ENCODE measurements at places on chromosomes 1 and 21.

GRCh38 chr1:232468249-232468648 is 161.7 kb downstream of the SIPA1L2 start:
- no peak for DNase-seq

GRCh38 chr1:100134872-100135271 is 1.9 kb downstream of the TRMT13 start:
- DNase-seq: no peak

DNA sequence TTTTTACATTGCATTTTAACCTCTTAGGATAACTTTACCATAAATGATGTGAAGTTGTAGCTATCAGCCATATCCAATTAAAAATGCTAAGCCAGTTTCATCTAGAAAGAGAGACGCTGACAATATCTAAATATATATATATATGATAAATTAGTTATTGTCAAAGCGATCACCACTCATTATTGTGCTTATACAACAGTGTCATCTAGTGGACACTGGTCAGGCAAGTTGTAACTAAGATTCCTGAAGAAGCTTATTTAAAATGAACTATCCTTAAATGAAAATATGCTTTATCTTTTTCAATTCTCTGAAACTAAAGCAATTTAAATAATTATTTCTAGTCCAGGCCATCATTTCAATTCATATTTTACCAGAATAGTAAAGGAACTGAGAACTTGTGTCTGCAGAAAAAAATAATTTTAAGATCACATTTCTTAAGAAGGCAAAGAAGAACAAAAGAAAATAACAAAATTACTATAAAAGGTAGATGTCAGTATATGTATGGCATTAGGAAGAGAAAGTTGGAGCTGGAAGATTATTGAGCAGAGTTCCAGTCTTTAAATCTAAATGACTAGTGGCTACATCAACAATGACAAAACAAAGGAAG is 193.3 kb upstream of the SNX7 start:
- DNase-seq: peak; percentile 66

GRCh38 chr1:69167876-69168275 is 399.8 kb upstream of the LRRC7 start:
- DNase-seq: no peak

GRCh38 chr1:69921486-69921885 is 283.9 kb downstream of the LRRC40 start:
- DNase-seq: no peak

DNA sequence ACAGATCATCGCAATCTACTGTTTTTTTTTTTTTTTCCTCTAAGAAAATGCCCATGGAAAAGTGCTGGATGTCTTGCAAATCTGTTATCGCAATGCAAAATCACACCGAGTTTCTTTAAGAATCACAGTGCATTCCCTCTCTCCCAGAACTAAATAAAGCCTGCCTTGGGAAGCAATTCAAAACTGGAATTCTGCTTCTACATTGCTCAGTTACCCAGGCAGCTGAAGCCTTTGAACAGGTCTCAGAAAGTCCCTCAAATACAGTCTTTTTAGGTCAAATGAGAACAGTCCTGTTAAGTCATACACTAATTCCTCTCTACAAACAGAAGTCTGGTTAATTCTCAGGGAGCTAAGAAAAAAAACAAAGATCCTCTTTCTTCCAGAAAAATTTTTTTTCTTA is 46.3 kb downstream of the SLC30A10 start:
- no peak for DNase-seq

GRCh38 chr1:81446000-81446669 is 354.6 kb upstream of the ADGRL2 start:
- no peak for DNase-seq

GRCh38 chr1:206774093-206774492 is 1.8 kb upstream of the IL10 start:
- no peak for DNase-seq

DNA sequence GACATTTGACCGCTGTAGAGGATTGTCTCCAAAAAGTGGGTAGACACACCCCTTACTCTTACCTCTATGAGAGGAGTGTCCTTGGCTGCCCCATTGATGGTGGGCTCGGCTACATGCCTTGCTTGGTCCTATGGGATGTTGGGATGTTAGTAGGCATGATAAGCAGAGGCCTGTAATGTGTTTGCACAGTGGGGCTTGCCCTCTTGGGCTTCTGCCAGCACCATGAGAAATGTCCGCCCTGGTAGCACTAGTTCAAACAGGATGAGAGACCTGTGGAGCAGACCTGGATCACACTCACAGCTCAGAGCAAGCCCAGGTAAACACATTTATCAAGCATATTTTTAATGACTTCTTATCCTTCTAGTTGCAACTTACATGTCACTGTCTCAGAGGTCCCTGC is 54.2 kb downstream of the SH3GLB1 start:
- no peak for DNase-seq

GRCh38 chr1:63073309-63074306 is 248.8 kb upstream of the FOXD3 start:
- no peak for DNase-seq

DNA sequence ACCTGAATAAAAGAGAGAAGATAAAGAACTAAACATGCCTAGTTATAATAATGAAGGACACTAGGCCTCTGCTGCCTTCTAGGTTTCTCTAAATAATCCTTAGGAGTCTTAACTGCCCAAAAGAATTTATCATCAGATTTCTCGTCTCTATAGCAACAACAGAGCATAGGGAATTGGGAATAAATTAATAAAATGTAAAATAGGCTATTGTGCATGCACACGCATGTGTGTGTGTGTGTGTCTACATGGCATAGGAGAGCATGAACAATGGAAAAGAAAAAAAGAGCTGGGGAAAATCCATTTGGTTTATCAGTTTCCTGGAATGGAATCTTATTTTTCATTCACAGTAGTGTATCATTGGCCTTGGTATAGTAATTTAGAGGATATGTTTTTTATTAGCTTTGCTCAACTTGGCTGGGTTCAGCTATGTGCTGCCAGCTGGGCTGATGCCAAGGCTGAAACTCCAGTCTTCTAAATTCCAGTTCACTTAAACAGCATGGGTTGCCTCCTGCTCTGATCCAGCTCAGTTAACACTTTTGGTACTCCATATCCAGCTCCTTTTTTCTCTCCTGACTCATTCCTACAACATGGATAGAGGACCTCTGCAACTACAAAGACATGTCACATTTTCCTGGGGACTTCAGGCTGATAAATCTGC is 80.6 kb upstream of the SLFNL1 start:
- peak; percentile 63 for DNase-seq

GRCh38 chr1:212142883-212143530 is 107.5 kb downstream of the DTL start:
- DNase-seq: no peak

DNA sequence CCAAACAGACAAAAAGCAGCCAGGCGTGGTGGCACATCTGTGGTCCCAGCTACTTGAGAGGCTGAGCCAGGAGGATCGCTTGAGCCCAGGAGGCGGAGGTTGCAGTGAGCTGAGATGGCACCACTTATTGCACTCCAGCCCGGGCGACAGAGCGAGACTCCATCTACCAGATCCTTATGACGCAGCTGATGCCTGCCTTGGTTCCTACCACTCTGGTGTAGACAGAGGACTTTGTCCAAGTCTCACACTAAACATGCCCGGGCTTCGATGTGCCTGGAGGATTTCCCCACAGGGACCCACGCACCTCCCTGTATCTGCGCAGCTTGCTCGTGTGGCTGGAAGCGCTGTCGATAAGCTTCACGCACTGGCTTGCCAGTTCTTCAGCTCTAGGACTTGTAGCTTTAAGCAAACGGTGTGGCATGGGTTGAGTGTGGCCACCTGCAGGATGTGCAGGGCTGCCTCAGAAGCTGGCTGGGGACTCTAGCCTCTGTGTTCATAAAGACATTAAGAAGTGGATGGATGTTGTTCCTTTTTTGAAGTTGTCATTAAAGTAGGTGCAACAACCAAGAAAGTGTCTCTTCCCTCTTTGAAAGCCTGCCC is 4.8 kb downstream of the TPRG1L start:
- DNase-seq: no peak

- no peak for DNase-seq
These were observed 4.6 kb upstream of the SRSF4 start for GRCh38 chr1:29186252-29186651.

- DNase-seq: no peak
These were observed 4.1 kb downstream of the PPT1 start for GRCh38 chr1:40092706-40093639.

- DNase-seq: peak; percentile 83
These were observed 78.7 kb downstream of the PBX1 start for GRCh38 chr1:164637461-164638375.

DNA sequence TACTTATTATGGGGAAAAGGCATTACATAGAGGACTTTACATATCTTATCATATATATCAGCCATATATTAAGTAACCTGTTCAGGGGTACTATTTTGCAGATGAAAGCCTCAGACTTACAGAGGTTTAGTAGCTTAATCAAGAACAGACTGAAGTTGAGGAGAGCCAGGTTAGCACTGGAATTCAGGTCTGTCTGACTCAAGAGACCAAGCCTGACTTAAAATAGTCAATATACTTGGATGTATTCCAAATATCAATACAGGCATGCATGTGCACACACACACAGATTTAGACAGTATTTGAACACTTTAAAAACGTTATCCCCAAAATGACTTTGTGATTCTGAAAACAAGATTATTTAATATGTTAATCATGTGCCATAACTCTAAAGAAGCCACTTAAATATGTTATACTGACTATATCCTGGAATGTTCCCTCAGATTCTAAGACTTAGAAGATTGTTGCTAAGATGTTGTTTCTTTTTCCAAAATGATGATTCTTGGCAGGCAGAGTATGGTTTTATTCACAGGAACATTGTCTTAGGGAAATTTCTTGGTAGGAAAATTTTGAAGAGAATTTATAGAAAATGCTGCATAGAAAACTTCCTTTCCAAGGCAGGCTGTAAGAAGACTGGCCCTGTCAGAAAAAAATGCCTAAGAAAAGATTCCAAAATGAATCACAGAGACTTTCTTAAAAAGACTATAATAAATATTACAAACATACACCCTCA is 61.6 kb downstream of the ADAMTS1 start:
- DNase-seq: no peak

- DNase-seq: no peak
These were observed 301.3 kb downstream of the SIPA1L2 start for GRCh38 chr1:232328486-232329102.

- no peak for DNase-seq
These were observed 28.9 kb upstream of the BTG2 start for GRCh38 chr1:203276408-203276807.

- DNase-seq: no peak
These were observed 10.3 kb downstream of the TTC34 start for GRCh38 chr1:2791027-2791760.

DNA sequence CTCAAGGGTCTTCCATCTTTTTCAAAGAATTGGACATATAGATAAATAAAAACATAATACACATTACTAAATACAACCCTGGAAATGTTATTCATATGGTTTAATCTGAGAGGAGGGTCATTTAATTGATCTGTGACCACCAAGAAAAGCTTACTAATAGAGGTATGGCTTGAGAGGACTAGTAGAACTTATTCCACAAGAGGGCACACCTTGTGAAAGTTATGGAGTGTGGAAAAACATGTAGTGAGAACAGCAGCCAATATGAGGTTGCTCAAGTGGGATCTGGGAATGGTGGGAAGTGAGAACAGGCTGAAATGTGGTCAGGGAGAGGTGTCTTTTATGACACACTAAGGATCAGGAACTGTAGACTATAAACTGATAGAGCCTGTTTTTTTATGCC is 973.5 kb upstream of the B3GALT2 start:
- DNase-seq: peak; percentile 20

GRCh38 chr1:5575396-5575940 is 416.8 kb downstream of the NPHP4 start:
- DNase-seq: no peak

GRCh38 chr1:172003766-172004530 is 162.7 kb downstream of the DNM3 start:
- no peak for DNase-seq

DNA sequence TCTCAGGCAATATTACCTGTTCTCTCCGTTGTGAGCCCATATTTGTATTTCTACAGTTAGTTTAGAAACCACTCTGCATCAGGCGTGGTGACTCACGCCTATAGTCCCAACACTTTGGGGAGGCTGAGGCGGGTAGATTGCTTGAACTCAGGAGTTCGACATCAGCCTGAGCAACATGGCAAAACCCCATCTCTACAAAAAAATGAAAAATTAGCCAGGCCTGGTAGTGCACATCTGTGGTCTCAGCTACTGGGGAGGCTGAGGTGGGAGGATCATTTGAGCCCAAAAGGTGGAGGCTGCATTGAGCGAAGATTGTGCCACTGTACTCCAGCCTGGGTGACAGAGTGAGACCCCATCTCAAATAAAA is 19.7 kb upstream of the ID3 start:
- DNase-seq: no peak

- peak; percentile 82 for DNase-seq
These were observed 7.0 kb downstream of the FBLIM1 start for GRCh38 chr1:15765495-15766194.

DNA sequence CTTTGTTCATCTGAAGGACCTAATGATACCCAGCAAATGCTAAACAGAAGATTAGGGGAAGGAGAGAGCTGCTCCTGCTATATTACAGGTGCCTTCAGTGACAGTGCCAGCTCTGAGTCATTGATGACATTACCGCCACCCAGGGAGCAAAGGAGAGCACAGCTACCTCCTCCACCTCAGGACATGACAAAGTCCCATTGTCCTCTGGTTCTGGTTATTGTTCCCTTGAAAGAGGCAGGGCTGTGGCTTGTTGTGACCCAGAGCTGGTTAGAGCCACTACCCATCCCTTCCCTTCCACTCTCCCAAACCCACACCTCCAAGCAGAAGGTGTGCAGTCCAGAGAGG is 363.5 kb upstream of the DUSP10 start:
- no peak for DNase-seq

DNA sequence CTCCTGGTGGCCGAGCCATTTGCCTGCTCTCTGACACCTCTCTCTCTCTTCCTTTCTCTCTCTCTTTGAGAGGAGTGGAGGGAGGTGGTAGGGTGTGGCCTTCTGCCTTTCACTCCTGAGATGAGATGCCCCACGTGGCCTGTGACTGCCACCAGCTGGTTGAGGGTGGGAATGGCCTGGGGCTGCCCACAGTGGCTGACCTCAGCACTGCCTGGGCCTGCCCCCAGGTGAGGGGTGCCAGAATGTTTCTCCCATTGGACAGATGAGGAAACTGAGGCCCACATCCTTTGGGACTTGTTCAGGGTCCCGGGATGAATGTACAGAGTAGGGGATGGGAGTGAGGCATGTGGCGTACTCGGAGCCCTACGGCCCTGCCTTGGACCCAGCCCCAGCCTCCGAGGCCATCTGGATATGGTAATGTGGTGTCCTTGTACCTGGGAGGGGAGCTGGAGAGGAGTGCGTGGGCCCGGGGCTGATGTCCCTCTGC is 12.7 kb upstream of the C1orf167 start:
- peak; percentile 62 for DNase-seq

All from ACHN (cell line).